ENCODE measurements at places on chromosomes 3 and 15.

- DNase-seq, result no peak
These were observed 76.7 kb downstream of the ARNT2 start for GRCh38 chr15:80480909-80481308.

GRCh38 chr15:49273734-49274318, 103.8 kb downstream of the GALK2 start:
- DNase-seq, result no peak

DNA sequence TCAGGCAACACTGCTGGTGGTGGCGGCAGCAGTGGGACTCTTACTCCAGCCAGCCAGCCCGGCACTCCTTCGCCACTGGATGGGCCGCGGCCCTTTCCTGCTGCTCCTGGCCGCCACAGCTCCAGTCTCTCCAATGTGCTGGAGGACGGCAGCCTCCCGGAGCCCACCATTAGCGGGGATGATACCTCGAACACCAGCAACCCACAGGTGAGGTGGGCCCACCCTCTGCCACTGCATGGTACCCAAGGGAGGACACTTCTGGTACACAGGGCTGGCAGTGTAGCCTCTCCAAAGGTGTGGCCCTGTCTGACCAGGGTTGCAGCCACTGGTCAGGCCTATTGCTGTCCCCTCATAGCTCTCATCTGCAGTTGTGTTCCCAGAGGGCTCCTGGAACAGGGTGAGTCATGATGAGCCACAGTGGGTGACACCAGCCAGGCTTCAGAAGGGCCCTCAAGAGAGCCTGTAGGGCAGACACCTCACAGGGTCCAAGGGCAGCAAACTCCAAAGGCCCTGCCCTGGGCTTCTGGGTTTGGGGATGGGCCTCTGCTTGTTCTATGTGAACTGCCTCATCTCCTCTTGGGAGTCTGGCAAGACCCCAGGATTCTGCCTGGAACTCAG, 20.8 kb downstream of the NBEAL2 start:
- no peak for DNase-seq

GRCh38 chr3:15356176-15356575, 23.8 kb upstream of the SH3BP5 start:
- no peak for DNase-seq

GRCh38 chr3:187807086-187807862, 62.0 kb upstream of the BCL6 start:
- DNase-seq, result no peak

- DNase-seq, result no peak
These were observed 132.8 kb downstream of the OSBPL10 start for GRCh38 chr3:31848163-31848818.

GRCh38 chr3:187024536-187025226, 94.4 kb downstream of the ST6GAL1 start:
- no peak for DNase-seq

DNA sequence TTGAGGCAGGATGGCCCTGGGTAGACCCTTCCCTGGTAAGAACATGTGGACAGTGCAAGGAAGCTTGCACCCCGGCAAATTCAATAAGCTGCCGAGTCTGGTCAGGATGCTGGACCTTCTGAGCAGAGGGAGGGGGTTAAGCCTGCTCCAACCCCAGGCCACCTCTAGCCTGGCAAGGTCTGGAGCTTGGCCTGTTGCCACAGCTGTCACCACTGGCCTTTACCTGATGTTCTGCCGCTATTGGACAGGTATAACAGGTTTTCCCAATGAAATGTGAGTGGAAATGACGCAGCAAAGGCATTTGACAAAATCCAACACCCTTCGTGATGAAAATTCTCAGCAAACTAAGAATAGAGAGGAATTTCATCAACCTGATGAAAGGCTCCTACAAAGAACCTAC, 699 bp upstream of the MESP1 start:
- DNase-seq, result no peak

DNA sequence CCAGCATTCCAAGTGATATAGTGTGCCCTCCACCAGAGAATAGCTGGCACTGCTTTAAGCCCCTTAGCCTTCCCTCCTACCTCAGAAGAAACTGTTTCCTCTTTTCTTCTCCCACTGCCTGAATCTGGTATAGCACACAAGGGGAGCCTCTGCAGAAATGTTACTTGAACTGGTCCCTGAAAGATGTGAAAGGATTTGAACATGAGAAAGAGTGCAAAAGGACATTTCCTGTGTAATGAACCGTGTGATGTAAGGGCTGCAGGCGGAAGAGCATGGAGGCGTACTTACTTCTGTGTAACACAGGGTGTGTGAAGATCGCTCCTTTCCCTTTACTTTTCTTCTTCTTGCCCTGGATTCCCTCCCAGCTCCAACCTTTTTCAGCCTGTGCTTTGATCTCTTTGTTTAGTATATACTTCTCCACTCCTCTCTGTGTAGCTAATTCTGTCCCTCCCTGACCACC, 8.4 kb downstream of the TMOD3 start:
- no peak for DNase-seq

DNA sequence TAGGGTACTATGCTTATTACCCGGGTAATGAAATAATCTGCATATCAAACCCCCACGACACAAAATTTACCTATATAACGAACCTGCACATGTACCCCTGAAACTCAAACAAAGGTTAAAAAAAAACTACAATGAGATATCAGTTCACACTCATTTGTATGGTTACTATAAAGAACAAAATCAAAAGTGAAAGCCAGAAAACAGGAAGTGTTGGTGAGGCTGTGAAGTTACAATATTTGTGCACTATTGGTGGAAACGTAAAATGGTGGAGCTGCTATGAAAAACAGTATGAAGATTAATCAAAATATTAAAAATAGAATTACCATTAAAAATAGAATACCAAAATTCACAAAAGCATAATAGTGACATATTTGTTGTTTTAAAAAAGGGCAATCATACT, 128.9 kb downstream of the ZIC1 start:
- DNase-seq, result no peak

DNA sequence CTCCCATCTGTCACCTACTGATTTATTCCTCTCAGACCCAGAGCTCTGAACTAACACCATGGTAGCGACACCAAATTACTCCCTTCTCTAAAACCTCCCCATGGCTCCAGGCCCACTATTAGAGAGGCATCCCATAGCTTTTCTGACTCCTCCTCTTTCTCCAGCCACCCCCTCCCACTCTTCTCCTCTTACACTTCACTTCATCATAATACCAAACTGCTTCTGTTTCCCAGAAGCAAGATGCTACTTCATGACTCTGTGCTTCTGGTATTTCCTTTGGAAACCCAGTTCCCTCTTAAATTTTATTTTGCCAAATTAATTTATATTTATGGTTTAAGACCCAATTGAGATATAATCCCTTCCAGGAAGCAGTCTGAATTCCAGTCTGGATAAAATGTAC, 465.1 kb upstream of the PDZRN3 start:
- no peak for DNase-seq

DNA sequence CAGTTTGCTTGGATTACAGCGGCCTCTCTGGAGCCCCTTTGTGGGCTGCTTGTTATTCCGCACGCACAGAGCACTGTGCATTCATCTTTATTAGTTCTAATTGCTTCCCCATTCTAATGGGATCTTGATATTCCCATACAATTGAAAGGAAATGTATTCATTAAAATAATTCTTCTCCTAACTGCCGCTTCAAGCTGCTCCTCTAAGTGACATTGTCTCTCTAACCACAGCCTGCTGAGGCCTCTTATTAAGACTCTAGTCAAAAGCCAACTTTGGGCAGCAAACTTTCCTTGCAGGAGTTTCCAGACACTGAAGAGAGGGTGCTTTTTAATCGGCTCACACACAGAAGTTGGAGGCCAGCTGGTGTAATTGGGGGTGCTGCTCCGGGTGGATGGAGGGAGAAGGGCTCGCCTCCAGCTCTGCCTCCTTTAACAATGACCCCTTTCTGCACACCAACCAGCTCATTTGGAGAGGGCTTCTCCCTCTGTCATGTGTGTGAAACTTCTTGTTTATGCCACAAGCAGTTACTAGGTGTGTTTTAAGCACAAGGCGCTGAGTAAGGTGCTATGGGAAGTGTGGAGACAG, 5.6 kb upstream of the MAGEF1 start:
- DNase-seq, result no peak

GRCh38 chr3:63228677-63229076, 49.4 kb upstream of the SYNPR start:
- DNase-seq, result no peak

GRCh38 chr3:171358881-171359198, 101.4 kb downstream of the TNIK start:
- DNase-seq, result no peak

DNA sequence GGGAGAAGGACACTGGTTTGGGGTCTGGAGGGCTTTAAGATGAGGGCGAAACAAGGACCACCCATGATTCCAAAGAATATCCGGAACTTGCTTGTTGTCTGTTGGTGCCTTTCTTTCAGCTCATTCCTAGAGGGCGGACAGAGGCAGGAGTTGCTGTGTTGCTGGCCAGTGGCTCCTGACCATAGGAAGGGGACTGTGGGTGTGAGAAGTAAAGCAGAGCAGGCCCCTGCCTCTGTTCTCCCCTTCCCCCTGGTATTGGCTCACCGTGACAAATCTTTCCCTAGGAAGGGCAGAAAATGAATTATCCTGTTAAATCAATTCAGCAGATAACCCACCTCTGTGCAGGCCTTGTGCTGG, 89.1 kb downstream of the LIPC start:
- no peak for DNase-seq

DNA sequence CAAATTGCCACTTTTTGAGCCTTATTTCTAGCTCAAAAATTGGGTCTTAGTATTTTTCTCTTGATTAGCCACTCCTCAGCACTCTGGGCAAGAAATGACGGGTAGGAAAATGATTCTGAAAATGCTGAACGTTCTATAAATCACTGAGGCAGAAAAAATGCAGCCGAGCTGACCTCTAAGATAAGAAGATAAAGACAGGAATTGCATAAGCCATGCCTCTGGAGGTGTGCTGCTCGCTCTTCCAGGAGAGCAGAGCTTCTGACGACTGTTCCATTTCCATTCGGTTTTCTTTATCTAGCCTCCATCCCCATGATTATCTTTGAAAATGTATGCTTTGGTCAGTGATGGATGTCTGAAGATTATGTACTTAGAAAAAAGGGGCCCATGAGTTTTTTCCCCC, 558.8 kb upstream of the ADAMTS9 start:
- no peak for DNase-seq

GRCh38 chr3:87674397-87675161, 384.2 kb downstream of the CGGBP1 start:
- no peak for DNase-seq

DNA sequence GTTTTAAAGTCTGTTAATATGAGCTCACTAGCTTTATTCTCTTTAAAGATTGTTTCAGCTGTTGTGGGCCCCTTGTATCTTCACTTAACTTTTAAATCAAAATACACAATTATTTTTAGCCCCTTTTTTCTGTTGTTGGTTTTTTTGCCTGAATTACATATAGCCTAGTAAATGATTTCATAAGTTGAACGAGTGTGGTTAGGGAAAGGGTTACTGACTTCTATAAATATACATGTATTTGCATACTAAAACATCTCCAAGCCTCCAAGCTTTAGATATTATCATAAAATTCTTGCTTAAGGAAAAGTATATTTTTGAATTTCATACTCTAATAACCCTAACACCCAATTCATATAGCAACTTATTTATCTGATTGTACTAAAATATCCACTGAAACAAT, 73.2 kb upstream of the ARL6 start:
- DNase-seq, result no peak

DNA sequence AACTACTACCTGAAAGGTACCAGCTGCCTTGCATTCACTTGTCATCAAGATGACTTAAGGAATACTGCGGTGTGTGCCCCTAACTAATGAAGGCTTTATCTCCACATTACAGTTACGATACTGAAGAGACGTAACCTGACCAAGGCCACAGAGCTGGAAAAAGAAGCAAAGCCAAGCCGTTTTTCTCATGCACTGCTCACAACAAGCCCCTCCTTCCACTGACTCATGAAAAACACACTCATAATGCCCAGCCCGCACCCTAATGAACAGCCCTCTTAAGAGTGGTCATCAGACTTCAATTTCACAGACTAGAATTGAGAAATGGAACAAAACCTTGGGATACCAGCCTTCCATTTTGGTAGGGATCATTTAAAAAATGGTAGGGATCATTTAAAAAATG, 11.6 kb downstream of the PSMD6 start:
- DNase-seq, result no peak

DNA sequence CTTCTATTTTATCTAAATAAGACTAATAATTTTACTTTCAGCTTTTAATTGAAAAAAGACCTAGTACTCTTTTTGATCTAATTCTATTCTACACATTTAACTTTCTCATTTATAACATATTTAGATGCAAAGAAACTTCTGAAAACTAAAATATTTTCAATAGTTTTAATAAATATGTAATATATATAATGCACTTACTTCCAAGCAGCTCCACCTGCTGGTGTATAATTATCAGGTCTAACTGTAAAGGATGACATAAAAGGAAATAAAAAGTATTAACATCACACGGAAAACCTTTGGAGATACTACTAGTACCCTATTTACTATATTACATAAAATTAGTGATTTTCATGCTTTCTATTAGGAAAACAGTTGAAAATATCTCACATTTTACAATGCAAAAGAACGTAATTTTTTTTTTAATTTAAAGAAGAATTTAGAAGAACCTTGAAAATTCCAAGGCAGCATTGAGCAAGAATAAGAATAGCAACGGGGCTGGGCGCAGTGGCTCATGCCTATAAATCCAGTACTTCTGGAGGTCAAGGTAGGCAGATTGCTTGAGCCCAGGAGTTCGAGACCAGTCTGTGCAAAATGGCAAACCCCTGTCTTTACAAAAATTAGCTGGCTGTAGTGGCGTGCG, 10.2 kb downstream of the PLSCR5 start:
- no peak for DNase-seq

DNA sequence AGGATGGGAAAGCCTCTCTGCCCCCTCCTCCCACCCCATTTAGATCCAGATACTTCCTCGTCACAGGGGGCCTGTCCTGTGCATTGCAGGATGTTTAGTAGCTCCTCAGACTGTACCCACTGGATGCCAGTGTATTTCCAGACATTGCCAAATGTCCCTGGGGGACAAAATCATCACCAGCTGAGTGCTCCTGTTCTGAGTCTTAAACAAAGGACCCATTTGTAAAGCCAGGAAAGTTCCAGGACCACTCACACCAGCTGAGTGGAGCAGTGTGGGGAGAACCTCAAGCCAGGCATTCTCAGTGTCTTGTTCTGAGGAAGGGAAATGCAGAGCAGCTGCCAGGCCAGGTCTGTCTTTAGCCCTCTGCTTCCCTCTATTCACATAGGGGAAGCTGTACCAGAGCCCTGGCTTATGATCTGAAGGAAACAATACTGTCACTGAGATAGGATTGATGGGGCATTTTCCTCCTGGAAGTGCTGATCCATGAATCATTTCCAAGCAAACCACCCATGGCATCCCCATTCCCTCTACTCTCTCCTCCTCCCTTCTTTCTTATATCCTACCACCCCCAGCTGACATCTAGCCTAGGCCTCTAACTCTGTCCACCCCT, 67.4 kb upstream of the MEX3B start:
- no peak for DNase-seq

DNA sequence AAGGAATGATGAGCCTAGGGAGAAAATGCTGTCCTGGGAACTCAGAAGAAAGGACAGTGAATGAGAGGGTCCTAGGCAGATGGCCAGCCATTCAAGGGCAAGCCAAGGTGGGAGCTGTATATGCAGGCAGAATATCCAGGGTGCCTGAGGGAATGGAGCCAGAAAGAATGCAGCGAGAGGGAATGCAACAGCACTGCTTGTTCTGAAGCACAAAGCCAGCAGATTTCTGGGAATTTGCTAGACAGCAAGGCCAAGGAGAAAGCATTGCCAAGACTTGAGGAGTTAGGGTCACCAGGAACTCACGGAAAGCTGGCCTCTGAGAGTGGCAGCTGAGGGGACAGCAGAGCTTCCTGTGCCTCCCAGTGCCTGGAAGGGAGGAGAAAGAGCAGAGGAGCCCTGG, 200.6 kb downstream of the MYRIP start:
- no peak for DNase-seq

GRCh38 chr15:39453620-39454019, 127.3 kb upstream of the THBS1 start:
- no peak for DNase-seq

Measured in stimulated activated CD8-positive, alpha-beta memory T cell treated with anti-CD3 and anti-CD28 coated beads, Interleukin-4, amount 100 ng/mL, for 1 hour (primary cell).